ENCODE measurements at places on chromosomes 5 and 9.
A peak's percentile ranks its signal among the peaks of the same experiment; 100 is the strongest.

DNA sequence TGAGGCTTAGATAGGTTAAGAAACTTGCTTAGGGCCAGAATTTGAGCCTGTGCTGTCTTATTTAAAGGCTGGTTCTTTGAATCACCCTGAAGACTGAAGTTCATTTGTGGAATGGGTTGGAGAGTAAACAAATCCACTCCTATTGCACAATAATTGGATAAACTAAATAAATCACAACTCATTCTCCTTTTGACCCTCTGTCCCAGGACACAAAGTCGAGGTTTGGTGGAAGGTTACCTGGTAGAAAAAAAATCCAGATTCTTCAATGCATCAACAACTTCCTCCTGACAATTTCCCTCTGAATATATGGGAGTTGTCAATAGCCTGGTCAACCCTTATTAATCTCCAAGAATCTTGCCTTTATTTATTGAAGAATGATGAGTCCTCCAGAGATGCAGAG, 28.9 kb downstream of the TBC1D2 start:
- peak; percentile 42 for DNase-seq

DNA sequence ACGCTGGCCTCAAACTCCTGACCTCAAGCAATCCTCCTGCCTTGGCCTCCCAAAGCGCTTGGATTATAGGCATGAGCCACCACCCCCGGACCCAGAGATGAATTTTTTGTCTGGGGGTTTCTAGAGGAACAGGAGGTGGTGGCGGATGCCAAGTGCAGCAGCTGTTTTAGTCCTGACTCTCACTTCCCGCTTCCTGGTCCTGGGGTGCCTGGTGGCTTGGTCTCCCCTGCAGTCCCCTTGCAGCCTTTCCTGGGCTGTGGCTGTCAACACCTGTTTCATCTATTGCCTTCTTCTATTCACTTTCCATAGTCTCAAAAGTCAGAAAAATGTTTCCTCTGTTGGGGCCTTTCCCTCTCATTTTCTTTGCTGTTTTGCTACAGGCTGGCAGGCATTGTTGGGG, 6.5 kb upstream of the NHP2 start:
- no peak for DNase-seq

GRCh38 chr5:154162539-154163151, 27.9 kb upstream of the GALNT10 start:
- no peak for DNase-seq

DNA sequence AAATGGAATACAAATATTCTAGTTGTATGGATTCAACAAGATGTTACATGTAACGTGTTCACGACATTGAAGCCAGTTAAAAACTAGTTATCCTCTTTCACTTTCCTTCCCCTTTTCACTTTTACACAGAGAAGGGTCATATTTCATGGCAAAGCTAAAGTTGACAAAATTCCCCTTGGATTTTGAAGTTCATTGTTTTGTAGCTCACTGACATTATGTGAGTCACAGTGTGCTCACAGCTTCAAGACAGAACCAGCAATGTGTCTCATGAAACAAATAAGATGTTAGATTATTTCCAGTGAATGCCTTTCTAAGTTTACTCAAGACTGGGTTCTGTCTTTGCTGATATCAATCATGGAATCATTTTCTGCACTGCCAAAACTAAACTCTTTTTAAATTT, 535.5 kb upstream of the GRIN3A start:
- DNase-seq: no peak

- DNase-seq: no peak
Observed at GRCh38 chr5:5275211-5275610, 135.1 kb downstream of the ADAMTS16 start.

DNA sequence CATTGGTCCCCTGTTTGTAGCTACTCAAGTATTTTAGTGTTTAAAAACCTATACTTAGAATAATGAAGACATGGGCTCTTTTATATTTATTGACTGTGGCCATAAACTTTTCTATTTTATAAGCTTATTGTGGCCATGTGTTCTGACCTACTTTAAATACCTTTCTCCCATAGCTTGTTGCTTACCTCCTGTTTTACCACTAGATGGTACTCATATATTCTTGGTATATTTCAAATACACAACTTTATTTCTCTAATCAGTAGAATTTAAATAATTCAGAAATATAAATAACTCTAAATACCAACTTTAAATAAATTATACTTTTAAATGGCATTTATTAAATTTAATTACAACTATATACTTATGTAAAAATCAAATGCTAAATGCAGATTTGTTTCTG, 498.0 kb downstream of the PRDM9 start:
- no peak for DNase-seq

DNA sequence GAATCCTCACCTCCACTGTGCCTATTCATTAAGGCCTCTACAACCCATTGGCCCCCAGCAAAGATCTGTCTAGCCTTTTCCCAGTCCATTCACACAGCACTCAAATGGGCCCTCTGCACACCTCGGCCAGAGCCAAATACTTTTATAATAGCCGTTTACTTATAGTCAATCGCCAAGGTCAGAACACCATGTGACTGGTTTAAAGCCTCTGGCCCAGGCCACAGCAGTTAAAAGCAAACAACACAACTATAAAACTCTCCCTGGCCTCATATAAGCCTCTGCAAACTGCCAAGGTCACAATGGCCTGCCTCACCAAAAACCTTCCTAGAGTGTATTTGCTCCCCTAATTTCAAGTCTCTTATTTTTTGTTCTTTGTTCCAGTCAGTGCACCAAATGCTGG, 562.6 kb downstream of the CAAP1 start:
- no peak for DNase-seq

- peak; percentile 65 for DNase-seq
Observed at GRCh38 chr5:171595801-171596231, 176.4 kb downstream of the FGF18 start.

GRCh38 chr9:27653957-27654356, 80.7 kb upstream of the C9orf72 start:
- DNase-seq: no peak

DNA sequence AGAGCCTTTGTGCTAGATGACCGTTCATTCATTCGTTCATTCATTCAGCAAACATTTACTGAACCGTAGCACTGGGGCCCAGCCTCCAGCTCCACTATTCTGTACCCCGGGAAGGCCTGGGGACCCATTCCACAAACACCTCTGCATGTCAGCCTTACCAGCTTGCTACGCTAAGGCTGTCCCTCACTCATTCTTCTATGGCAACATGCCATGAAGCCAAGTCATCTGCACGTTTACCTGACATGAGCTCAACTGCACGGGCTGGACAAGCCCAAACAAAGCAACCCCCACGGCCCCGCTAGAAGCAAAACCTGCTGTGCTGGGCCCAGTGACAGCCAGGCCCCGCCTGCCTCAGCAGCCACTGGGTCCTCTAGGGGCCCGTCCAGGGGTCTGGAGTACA, 6.0 kb downstream of the CEL start:
- DNase-seq: no peak

GRCh38 chr5:98913911-98914310, 14.9 kb downstream of the CHD1 start:
- DNase-seq: no peak

- no peak for DNase-seq
Observed at GRCh38 chr9:128093011-128093410, 25.0 kb downstream of the SLC25A25 start.

- DNase-seq: no peak
Observed at GRCh38 chr9:127388856-127389238, 8.1 kb upstream of the SLC2A8 start.

GRCh38 chr9:123395276-123395688, 39.3 kb downstream of the CRB2 start:
- DNase-seq: no peak

DNA sequence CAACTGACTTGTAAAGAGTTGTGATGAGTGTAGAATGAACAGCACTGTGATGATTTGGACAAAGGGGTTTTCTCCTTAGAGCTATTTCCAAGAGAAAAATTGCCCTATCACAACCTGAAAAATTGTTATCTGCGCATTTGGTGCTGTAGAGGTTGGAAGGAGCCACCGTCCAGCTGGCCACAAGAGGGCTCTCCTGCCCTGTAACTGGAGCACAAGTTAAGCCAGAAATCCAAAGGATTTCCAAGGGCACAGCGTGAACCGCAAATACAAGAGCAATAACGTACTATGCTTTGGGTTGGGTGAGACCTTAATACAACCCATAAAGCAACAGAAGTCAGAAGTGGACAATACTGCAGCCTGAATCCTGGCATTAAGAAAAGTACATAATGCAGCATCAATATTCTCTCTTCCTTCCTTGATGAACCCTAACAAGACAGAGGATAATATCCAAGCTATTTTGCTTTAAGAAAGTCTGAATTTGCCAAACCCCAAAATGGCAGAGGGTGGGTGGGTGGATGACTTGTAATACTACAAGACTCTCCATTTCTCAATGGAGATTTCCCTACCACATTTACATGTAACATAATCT, 56.8 kb upstream of the SMIM32 start:
- DNase-seq: peak; percentile 71

- DNase-seq: peak; percentile 85
Observed at GRCh38 chr5:123036391-123037103, at the start of gene PPIC. PPIC (minus strand) TSS chr5:123036725; CDS start chr5:123036625, 100 bp downstream.

GRCh38 chr9:114908104-114908622, 22.2 kb downstream of the TNFSF8 start:
- peak; percentile 87 for DNase-seq

GRCh38 chr5:64914396-64914795, 145.7 kb downstream of the CWC27 start:
- peak; percentile 75 for DNase-seq

DNA sequence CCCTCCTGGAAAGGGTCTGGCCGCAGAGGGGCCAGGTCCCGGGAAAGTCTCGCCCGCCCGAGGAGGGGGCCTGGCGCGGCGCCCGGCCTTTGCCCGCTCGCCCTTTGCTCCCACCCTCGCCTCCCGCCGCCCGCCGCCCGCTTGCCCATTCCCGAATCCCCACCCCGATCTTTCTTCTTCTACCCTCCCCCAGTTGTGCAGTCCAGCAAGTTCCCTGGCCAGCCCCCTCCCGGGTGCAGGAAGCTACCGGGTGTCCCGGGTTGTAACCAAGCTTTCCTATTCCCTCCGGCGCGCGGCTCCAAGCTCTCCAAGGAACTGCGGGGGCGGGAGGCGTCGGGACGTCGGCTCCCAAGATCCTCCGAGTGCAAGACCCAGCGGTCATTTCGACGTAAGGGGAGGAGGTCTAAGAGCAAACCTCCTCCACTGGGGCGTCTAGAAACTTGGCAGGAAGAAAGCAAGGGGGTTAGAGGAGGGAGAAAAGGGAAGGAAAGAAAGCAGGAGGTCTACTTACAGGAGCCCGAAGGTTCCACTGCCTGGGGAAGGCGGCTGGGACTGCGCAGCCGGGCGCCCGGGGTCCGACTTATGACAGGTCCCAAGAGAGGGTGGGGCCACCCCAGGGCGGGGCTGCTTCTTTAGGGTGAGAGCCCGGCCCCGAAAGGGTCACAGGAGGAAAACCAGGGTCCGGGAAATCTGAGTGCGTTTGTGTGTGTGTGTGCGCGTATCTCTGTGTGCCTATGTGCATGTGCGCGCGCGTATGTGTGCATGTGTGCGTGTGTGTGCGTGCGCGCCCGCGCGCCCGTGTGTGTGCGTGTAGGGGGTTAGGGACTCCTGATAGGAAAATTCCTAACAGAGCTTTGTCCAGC, at the start of gene PTGR1:
TSS of gene PTGR1 (minus strand) at position 556 of the 863 bp plus-strand sequence. CDS start 2,225 bp downstream, outside the sequence.
- DNase-seq: peak; percentile 90

DNA sequence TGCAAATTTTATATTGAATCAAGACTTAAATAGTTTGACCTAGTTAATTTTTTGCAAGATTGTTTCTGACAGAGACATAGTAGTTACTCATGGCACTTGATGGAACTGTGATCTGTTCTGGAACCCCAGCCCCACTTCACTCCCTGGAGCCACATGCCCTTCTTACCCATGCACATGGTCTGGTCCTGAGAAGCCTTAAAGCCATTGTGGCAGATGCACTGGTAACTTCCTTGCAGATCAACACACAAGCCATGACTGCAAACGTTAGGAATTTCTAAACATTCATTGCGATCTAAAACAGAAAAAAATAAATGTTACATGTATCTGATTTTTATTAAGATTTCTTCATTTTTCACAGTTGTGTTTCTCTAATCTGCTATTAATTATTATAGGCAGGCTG, 221.2 kb downstream of the SLC12A2 start:
- DNase-seq: peak; percentile 16

- no peak for DNase-seq
Observed at GRCh38 chr9:117616431-117616831, 87.8 kb upstream of the TLR4 start.

GRCh38 chr5:160262151-160263074, 33.1 kb downstream of the FABP6 start:
- DNase-seq: peak; percentile 13

- DNase-seq: no peak
Observed at GRCh38 chr9:8492024-8492423, 692.4 kb upstream of the DMAC1 start.

GRCh38 chr5:137461391-137462264, 37.5 kb downstream of the SPOCK1 start:
- peak; percentile 37 for DNase-seq

- DNase-seq: no peak
Observed at GRCh38 chr5:59198365-59198764, 615.5 kb downstream of the RAB3C start.

DNA sequence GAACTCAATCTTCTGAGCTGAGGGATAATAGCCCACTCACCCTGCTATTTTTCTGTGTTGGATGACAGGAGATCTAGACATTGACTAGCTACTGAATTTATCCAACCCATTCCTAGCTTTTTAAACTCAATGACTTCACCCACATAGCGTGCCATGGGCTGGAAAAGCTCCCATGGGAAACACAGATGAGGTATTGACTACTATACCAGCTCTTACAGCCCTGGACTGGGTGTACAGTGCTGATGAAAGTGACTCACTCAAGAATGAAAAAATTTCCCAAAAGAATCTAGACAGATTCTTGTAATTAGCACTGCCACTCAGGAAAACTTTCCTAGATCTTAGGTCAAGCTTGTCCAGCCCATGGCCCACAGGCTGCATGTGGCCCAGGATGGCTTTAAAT, 72.7 kb upstream of the NREP start:
- DNase-seq: peak; percentile 94

DNA sequence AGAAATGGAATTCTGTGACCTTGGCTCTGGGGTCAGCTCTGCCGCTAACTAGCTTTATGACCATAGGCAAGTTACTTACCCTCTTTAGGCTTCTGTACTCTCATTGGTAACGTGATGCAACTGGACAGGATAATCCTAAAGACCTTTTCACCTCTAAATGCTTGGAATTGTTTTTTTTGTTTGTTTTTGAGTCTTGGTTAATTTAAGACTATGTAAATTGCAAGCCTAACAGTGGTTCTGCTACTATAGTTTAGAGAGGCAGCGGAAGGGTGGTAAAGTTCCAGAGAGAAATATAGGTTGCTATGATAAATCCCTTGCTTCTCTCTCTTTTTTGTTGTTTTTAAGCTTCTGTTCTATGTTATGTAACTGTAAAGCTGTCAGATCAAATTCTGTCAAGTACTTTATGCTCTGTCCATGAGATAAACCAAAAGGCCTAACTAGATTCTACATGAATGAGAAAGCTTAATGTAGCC, 17.6 kb downstream of the FAM169A start:
- DNase-seq: no peak

DNA sequence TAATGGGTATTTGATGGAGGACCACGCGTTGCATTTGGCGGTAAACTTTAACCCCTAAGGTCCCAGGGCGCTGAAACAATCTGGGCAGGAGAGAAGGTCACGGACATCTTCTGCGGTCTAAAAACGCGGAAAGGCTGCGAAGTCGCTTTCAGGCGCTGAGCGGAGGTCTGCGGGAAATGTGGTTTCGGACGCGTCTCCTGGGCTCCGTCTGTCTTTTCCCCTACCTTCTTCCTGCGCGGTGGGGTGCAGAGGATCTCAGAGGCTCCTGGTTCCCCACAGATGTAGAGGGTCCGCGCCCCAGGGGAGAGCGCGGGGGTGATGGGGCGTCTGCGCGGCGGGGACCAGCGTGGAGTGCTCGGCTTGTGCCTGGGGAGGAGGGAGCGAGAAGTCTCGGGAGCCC, 58.4 kb downstream of the ZNF510 start:
- DNase-seq: no peak

- no peak for DNase-seq
Observed at GRCh38 chr5:13143630-13144029, 800.9 kb downstream of the DNAH5 start.

Data from EH (cell line).